ENCODE measurements at places on chromosomes 7 and 10.

DNA sequence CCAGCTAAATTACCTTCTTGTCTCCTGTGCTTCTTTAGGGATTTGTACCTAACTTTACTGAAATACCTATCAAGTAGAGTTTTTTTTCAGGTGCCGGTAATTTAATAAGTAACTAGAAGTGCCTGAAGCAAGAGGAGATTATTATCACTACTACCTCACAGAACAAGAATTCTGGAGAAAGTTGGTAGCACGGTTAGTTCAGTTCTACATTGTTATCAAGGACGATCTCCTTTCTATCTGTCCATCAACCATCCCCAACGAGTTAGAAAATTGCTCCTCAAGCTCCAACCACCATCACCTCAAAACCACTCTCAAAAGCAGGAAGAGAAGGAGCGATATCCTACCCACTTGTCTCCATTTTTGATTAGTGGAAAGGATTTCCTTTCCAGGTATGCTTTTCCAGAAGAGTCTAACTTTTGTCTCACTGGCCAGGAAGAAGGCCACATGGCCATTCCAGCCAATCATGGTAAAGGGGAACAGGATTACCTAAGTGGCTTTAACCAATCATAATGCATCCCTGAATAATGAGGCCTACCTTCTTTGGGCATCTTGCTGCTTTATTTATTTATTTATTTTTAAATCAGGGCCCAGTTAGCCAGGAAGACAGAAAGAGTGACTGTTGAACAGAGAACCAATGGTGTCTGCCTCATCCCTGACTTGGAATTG is 265.2 kb downstream of the SNX13 start:
- no peak for DNase-seq

GRCh38 chr7:519484-520390 is at the start of gene PDGFA:
TSS of gene PDGFA (minus strand) at chr7:519846. CDS start at chr7:519001, 845 bp downstream.
- DNase-seq: peak; percentile 83

DNA sequence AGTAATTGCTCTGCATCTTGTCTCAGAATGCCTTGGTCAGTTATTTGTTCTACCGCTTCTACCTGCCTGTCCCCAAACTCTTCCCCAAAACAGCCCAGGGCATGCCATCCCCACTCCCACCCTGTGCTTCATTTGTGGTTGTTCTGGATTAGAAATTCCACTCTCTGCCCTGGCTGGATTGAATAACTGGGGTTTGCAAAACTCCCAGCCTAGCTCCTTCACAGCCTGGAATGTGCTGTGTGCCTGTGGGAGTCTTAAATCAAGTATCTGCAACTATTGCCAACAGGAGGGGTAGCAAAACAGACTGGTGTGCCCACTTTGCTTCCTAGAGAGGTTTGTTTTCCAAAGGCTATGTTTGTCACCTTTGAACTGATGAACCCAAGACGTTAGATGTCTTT is 24.2 kb downstream of the TSPAN15 start:
- DNase-seq: no peak

DNA sequence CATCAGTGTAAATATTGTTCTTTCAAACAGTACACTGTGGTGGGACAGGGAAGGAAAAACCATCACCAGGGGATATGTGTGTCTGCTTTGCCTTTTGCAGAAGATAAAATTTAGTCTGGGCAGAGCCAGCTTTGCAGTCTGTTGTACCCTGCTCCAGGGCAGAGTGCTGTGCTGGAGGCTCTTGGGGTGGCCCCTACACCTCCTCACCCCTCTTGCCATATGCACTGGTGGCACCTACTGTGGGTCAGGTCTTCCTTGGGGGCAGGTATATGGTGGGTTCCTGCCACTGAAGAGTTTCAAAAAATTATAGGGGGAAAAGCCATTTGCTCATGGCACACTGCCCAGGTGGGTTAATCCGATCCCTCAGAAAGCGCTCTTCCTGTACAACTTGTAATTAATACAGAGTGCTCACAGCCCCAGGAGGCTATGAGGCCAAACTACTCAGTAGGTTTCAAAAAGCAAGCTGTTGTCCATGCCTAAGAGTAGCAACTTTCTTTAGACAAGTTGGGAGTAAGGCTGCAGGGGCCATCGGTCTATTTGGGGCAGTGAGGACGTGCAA is 112.7 kb upstream of the BMPER start:
- no peak for DNase-seq

- no peak for DNase-seq
Measured at GRCh38 chr10:21159669-21160068, 262.6 kb upstream of the NEBL start.

GRCh38 chr10:26225322-26225721 is 8.7 kb downstream of the GAD2 start:
- no peak for DNase-seq

GRCh38 chr10:88979153-88979562 is 11.4 kb upstream of the FAS start:
- peak; percentile 95 for DNase-seq

GRCh38 chr7:739983-740942 is 13.2 kb upstream of the PRKAR1B start:
- DNase-seq: no peak

DNA sequence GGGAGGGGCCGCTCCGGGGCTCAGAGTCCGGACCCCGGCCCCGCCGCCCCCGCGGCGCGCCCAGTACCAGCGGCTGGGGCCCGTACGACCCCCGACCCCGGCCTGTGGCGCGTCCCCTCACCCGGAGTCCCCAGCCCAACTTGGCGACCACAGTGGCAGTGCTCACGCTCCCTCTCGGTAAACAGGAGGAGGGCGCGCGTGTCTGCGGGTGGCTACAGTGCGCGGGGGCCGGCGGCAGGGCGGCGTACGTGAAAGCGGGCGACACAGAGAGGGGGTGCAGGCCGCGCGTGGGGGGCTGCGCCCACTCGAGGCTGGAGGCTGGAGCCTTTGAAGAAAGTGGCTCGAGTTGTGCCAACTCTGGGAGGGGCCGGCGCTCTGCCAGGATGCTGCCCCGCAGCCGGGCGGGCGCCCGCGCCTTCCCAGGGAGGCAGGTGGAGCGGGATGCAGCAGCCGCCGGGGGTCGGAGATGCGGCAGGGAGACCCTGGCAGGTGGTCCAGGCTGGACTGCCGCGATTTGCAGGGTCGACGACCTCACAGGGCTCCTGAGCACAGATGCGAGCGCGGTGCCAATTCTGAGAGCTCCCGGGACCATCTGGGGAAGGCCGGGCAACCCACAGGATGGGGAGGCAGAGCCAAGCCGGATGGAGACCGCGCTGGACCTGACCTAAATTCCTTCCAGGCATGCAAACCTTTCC is 655 bp downstream of the PTPRE start:
- DNase-seq: peak; percentile 76

- DNase-seq: peak; percentile 79
Measured at GRCh38 chr10:113854761-113855588, 514 bp downstream of the NHLRC2 start.

GRCh38 chr7:105426606-105427146 is 38.0 kb upstream of the SRPK2 start:
- DNase-seq: no peak

DNA sequence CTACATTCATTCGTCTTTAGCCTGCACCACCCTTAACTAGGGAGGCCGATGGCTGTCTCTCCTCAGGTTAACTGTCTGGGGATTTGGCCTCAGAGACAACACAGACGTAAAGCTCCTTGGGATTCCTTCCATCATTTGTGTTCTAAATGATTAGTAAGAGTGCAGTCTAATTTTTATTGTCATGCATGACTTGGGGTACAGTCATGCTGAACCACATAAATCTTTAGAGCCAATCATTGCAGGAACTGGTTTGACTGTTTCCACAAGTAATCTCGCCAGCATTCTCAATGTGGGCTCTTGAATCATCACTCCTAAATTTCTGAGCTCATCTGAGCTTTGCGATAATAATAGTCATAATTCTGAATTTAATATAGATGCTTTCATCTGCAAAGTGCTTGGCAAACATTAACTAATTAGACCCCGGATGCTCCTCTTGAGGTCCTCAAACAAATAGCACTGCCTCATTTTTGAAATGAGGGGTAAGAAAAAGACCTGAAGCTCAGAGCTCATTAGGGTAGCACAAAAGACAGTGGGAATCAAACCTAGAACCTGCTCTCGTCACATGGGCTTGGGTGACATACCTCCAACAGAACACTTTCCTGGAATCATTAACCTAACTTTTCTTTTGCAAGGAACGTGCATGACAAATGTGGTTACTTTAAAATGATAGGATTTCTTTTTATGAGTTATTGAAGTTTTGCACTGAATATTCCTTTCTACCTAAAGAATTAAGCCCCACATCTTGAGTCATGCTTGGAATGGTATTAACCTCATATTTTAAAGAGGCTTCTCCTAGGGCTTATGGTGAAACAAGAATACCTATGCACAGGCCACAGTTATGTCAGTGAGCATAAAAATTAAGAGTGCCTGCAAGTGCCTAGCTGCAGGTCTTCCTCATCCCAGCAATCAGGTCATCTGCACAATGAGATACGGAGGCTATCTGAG is 118.9 kb upstream of the NRP1 start:
- DNase-seq: peak; percentile 75

DNA sequence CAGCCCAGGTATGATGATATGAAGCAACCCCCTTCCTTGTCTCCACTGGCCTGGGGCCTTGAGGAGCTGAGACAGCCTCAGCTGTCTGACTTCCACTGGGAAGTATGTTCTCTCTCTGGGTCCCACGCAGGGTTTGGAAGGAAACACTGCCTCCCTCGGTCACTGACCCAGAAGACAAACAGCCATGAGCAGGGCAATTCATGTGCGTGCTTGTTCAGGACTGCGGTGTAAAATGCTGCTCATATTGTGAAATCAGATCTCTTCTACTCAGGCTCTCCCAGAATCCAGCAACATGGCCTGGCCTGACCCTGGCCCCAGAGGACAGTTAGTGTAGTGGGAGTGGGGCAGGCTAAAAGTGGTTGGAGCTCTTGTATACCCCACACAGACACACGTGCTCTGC is 2.8 kb downstream of the CLCN1 start:
- peak; percentile 8 for DNase-seq

DNA sequence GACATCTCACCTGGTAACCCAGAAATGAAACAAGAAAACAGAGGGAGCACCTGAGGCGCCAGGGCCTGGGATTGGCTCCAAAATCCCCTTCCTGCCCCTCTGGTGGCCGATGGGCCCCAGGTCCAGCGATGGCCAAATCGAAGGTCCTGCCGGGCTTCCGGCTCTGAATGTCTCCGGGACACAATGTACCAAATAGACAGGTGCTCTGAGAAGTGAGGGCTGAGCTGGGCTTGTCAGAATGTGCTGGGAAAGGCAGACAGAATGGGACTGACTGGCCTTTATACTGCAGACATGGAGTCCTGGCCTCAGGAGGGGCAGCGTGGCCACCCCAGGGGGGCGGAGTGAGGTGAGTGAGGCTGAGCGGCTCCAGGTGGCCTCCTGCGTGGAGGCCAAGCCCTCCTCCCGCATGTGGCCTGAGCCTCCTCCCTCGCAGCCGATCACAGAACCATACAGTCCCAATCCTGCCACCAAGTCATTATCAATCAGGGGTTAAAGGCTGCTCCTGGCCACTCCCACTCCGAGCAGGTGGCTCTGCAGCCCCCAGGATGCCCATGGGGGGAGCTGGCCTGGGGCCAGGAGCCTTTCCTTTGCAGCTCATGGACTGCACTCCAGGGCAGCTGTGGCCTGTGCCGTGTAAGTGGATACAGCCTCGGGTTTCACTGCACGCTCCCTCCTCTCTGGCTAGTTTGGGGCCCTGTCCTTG is 185.5 kb downstream of the ADARB2 start:
- no peak for DNase-seq

DNA sequence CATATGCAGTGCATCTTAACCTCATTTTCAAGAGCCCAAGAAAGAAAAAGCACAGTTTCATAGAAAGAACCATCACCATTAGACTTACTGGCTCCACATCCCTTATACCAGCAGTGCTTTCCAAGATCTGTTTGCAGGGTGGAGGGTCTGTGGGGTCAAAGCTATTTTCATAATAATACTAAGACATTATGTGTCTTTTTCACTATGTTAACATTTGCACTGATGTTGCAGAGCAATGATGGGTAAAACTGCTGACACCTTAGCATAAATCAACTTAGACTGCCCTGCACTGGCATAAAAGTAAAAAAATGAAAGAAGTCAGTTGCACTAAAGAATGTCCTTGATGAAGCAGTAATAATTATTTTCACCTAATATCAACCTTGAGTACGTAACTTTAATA is 166.2 kb downstream of the SKAP2 start:
- DNase-seq: no peak

- DNase-seq: no peak
Measured at GRCh38 chr7:132830941-132831340, 250.9 kb downstream of the CHCHD3 start.

DNA sequence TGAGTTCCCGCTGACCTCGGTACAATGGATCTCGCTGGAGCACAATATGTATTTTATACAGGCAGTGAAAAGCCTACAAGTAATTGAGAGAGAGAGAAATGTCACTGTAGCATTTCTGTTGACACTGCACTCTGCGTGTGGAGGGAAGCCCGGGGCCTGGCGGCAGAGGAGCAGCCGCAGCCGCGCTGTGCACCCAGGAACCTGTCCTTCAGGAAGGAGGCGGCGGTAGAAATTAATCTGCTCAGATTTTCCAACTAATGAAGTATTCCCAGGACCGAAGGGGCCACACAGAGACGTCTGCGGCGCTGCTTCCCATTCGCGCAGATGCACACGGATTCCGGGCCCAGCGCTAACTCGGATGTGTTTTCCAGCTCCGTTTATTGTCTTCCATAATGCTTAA is 170.1 kb downstream of the EBF3 start:
- no peak for DNase-seq

DNA sequence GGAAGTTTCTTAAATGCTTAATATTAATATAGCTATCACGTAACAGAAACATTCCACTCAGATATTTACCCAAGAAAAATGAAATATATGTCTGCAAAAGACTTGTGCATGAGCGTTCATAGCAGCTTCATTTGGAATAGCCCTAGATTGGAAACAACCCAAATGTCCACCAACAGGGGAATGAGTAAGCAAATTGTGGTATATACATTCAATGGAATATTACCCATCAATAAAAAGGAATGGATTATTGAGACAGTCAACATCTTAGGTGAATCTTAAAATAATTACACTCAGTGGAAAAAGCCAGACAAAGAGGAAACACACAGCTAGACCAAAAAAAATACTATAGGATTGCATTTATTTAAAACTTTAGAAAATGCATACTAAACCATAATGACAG is 90.4 kb upstream of the KAT6B start:
- no peak for DNase-seq

DNA sequence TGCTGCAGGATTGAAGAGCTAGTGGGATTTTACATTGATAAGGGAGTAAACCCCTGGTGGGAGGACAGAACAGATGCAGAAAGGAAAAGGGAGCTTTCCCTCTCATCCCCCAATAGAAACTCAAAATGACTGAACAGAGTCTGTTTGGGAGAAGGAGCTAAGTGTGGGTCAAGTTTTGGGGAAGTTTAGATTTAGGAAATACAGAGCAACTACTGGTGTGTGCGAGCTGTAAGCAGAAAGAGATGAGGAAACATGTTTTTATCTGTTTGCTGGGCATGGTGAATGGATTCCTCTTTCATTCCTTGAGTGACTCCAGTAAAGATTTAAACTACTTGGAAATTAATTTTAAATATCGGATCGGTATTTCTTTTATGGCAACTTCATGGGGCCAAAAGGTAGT is 132.7 kb downstream of the AOAH start:
- DNase-seq: no peak
